ENCODE measurements at places on chromosomes 7 and 10.

DNA sequence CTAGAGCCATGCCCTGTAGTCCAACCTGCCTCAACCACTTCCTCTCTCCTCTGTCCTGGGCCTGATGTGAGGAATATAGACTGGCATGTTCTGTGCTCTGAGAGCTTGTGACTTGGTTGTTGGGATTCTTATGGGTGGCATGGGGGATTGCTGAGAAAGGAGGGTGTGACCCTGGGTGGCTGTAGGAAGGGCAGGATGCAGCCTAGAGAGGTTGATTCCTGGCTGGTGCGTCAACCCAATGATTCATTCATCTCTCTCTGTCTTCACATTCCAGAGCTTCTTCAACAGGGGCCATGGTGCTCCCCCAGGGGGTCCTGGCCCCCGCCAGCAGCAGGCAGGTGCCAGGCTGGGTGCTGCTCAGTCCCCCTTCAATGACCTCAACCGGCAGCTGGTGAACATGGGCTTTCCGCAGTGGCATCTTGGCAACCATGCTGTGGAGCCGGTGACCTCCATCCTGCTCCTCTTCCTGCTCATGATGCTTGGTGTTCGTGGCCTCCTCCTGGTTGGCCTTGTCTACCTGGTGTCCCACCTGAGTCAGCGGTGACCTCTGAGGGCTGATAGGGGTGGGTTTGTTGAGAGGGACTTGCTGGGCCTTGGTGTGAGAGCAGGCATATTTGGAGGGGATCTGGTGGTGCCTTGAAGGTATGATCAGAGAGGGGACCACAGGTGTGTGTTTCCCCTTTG, 2.6 kb downstream of the FAM241B start:
- DNase-seq: no peak

- DNase-seq: no peak
Measured at GRCh38 chr7:144481833-144482232, 78.3 kb upstream of the NOBOX start.

DNA sequence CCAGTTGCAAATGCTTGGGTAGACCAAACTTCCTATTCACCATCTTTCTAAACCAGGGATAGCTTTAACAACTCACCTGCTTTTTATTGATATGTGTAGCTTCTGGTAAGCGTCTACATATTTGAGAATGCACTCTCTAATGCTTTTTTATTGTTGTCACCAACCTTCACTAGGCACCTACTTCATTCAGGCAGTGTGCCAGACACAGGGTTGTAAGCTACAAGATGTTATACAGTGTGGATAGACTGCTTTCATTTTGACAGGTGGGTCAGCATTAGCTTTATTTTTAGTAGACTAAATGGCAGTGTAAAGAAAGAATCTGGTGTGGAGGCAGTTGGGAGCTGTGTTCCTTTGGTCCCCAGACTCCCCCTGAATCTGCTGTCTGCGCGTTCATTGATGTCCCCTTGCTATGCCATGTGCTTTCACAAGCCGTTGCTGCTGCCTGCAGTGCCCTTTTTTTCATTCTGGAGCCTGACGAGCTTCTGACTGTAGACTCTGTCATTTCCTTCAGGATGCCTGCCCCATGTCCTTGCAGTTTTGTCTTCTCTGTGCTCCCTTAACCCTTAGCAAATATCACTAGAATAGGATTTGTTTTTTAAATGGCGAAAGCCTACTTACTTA, 32.1 kb downstream of the NRF1 start:
- DNase-seq: no peak

GRCh38 chr10:49458869-49459268, 63.0 kb upstream of the DRGX start:
- no peak for DNase-seq

DNA sequence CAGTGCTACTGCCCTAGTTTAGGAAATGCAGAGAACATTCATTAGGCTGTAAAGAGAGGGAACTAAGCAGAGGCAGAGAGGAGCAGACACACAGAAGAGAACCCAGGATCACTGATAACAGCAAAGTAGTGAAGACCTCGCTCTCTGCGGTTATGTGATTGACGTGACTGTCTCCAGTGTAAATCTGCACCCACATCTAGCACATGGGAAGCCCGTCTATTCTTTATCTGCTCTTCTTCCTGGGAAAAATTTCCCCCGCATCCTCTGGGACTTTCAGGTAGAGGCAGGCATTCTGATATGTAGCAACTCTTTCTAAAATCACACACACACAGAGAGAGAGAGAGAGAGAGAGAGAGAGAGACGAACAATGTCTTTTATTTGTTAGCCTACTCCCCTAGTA, 699.6 kb downstream of the GRID1 start:
- DNase-seq: no peak

GRCh38 chr7:84674236-84674913, 479.8 kb upstream of the SEMA3A start:
- DNase-seq: no peak

GRCh38 chr10:133458710-133459453, 5.1 kb downstream of the SCART1 start:
- DNase-seq: no peak

DNA sequence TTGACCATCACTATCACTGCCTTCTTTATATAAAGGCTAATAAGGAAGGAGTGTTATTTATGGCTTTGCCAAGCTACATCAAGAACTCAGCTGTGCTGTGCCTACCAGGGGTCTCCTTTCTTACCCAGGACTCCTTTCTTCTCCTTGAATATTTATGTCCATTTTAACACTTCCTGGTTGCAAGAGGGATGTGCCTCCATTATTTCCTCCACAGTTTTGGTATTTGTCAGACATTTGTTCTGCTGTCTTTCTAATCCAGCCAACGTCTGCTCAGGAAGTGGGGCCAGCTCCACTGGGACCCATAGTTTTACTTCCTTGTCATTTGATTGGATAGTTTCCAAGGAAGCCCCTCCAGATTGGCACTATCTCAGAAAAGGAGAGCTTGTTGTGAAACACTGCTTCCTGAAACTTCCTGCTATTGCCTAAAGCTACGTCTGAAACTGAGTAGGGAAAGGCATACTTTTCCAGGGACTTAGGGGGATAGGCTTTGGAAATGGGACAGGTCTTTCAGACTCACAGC, 6.6 kb upstream of the STRIP2 start:
- DNase-seq: no peak

- DNase-seq: no peak
Measured at GRCh38 chr10:51654918-51655317, 44.5 kb downstream of the CSTF2T start.

DNA sequence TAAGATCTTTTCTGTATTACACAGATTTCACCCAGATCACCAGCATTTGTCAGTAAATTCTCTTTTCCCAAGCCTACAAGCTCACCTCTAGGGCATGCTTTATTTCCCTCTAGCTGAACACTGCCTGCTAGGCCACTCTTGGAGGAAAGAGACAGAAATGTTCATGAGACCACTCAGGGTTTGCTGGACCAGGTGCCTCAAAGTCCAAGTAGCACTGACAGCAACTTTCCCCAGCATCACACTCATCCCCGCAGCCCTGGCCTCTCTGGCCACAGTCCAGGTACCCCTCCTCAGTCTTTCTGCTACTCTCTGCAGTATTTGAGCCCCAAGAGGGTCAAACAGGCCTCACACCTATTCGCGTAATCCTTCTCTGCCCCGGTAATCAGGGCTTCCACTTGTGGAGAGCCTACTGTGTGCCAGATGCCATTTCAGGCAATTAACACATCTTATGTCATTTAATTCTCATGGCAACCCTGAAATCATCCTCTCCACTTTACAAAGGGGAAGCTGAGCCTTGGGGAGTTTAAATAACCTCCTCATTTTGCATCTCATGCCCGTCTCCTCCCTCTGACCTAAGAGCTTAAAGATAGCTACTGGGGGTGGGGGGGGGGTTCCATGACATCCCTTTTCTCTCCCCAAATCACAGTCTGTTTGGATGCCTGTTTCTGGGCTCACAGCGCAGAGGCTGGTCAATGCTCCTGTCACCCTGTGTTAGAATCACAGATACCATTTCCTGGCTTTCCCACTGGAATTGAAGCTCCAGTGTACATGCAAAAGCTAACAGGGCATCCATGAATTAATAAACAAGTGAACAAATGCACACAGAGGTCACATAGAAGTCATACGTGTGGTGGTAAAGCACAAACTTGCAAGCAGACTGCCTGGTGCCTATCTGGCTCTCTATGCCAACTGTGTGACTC, 88.5 kb downstream of the PRLHR start:
- DNase-seq: no peak

DNA sequence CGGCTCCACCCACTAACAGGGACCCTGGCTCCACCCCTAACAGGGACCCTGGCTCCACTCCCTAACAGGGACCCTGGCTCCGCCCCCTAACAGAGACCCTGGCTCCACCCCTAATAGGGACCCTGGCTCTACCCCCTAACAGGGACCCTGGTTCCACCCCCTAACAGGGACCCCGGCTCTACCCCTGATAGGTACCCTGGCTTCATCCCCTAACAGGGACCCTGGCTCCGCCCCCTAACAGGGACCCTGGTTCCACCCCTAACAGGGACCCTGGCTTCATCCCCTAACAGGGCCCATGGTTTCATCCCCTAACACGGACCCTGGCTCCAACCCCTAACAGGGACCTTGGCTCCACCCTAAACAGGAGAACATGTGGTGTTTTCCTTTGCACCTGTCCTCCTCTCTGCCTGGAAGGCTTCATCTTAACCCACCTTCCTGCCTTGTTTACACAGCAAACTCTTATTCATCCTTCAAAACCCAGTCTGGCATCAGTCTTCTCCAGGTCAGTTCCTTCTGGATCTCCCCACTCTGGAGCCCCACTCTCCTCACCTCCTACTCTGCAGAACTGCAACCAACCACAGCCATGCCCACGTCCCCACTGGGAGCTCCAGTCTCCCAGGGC, 58.0 kb downstream of the CHST15 start:
- DNase-seq: peak; percentile 3

GRCh38 chr7:894164-894867, 18.0 kb downstream of the GET4 start:
- no peak for DNase-seq

GRCh38 chr7:26398427-26398755, 106.7 kb downstream of the SNX10 start:
- no peak for DNase-seq

GRCh38 chr10:26334232-26334931, 103.8 kb upstream of the APBB1IP start:
- DNase-seq: no peak

GRCh38 chr10:133343558-133343957, 3.6 kb upstream of the PRAP1 start:
- DNase-seq: peak; percentile 59

DNA sequence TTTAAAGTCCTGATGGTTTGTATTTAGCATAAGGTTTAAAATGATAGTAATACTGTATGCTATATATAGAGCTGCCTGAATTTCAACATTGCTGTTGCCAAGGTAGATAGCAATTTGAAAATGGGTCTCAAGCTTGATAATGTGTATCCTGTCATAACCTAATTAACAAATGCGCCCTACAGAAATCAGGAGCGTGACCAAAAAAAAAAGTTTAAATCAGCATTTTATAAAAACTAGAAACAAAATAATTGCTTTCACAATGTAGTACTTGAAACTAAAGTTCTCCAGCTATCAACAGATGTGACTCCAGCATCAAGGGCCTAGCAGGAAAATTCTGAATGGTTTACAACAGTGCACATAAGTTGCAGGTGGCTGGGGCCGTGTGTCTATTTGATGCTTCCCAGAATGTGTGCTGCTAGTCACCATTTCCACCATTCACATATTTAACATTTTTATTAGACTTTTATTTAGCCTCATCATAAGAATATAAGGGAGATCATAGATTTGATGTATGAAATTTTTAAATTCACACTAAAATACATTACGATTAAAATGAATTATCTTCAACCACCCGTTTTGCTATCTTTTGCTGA, 14.1 kb downstream of the FXYD4 start:
- no peak for DNase-seq

- no peak for DNase-seq
Measured at GRCh38 chr7:78905436-78905835, 548.0 kb downstream of the MAGI2 start.

DNA sequence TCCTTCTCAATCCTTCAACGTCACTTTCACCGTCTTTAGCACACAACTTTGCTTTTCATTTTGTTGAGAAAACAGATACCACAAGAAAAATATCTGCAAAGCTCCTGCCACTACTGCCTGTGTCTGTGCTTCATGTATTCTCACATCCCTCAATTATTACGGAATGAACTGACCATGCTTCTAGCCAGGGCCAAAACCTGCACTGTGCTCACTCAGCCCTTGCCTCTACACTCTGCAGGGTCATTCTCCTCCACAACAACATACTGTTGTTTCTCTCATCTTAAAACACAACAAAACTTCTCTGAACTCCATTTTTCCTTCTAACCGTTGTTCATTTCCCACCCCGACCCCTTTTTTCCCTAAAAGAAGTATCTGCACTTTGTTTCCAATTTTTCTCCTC, 29.5 kb downstream of the BMPR1A start:
- DNase-seq: no peak

- DNase-seq: no peak
Measured at GRCh38 chr7:44101966-44102845, 1.9 kb upstream of the AEBP1 start.

GRCh38 chr10:97948822-97949221, 81.6 kb downstream of the CRTAC1 start:
- no peak for DNase-seq

DNA sequence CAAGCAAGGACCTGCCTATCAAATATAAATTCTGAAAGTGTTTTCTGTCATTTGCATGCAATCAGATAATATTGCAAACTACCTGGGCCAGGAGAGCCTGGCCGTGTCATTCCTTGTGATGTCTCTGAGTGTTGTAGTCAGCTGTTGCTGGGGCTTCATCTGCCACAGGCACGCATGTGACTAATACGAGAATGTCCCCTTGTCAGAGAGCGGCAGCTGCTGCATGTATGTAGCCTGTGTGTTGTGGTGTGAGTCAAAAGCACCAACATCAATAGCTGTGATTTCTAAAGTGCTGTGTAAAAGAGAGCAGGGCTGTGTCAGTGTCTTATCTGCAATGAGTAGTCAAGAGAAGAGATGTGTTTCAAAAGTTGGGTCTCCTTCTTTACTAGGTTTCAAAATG, 155.4 kb downstream of the POU6F2 start:
- no peak for DNase-seq

- DNase-seq: no peak
Measured at GRCh38 chr10:32054094-32054493, 2.1 kb downstream of the KIF5B start.

DNA sequence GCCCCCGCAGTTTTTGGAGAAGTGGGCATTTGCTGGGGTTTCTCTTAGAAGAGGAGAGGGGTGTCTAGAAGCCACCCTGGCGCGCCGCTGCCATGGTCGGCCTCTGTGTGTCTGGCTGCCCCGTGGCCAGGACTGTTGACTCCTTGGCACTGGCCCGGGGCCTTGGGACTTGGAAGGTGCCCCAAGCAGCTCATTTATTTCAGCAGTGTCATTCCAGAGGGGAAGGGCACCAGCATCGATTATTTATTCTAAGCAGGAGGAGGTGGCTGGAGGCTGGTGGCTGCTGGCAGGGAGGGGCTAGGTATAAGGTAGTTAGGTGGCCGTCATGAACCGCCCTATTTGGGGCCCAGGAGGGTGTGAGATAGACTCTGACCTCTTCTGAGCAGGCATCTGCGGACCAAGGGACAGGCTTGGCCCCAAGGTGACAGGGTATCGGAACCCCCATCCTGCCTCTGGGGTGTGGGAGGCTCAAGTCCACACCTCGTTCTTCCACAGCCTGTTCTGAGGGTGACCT, 1.6 kb downstream of the GTF2IRD1 start:
- DNase-seq: peak; percentile 84
